ENCODE measurements at places on chromosomes 3 and 15.

DNA sequence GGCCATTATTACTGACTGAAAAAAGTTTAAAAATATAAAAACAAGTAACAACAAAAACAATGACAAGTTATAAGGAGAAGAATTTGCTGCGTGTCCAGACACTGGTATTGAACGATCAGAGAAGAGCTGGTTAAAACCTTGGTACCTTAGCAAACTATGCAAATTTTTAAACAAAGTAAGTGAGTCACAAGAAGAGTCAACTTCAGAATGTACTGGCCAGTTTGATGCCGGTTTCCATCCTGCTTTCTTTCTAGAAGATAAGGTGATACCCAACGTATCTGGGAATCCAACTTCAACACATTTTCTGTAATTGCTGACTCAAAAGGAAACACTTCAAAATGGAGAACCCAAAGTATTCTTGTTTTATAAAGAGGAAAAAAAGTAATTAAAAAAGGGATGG lies 49.8 kb downstream of the RUBCN start:
- no peak for DNase-seq

DNA sequence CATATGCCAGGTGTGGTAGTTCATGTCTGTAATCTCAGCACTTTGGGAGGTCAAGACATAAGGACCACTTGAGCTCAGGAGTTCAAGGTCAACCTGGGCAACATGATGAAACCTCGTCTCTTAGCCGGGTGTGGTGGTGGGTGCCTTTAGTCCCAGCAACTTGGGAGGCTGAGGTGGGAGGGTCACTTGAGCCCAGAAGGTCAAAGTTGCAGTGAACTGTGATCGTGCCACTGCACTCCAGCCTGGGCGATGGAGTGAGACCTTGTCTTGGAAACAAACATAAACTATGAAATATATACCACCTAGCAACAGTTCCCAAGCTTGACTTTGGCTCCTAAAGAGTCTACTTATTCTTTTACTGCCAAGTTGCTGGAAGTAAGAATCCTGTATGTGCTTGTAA lies 30.9 kb downstream of the UBE3A start:
- no peak for DNase-seq

GRCh38 chr3:36058404-36059030 lies 321.8 kb upstream of the STAC start:
- DNase-seq: no peak

- no peak for DNase-seq
These were observed 3.7 kb upstream of the ZNF609 start for GRCh38 chr15:64456634-64457108.

DNA sequence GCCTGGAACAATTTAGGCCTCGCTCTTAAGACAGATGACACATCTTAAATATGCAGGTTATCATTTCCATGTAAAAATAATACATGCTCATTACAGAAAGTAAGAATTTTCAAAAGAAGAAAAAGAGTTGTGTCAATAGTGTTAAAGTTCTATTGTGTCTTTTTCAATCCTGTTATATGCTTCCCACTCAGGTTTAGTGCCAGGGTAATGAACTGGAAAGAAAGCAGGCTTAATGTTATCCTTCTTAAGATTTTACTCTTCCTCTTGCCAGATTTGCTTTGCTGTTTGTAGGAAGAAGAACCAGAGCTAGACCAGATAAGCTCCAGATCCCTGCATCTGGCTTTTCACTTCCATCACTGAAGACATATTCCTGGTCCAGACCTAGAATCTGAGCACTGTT lies 128.6 kb downstream of the TPRG1 start:
- DNase-seq: no peak

DNA sequence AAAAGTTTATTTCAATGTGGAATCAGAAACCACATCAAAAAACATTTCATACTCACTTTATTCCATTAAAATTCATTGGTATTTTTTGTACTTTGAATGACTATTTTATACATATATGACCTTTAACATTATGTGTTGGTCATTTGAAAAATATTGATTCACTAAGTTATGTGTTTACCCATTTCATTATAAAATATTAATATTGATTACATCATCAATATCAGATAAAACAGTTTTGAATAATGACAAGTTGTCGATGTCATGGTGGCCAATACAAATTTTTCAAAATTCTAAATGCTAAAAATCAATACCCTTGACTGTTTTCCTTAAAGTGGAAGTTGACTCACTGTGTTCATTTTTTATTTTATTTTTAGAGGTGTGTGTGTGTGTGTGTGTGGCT lies 239.7 kb upstream of the ROBO1 start:
- DNase-seq: no peak

- DNase-seq: no peak
These were observed 127.0 kb downstream of the TPRG1 start for GRCh38 chr3:189298469-189299375.

DNA sequence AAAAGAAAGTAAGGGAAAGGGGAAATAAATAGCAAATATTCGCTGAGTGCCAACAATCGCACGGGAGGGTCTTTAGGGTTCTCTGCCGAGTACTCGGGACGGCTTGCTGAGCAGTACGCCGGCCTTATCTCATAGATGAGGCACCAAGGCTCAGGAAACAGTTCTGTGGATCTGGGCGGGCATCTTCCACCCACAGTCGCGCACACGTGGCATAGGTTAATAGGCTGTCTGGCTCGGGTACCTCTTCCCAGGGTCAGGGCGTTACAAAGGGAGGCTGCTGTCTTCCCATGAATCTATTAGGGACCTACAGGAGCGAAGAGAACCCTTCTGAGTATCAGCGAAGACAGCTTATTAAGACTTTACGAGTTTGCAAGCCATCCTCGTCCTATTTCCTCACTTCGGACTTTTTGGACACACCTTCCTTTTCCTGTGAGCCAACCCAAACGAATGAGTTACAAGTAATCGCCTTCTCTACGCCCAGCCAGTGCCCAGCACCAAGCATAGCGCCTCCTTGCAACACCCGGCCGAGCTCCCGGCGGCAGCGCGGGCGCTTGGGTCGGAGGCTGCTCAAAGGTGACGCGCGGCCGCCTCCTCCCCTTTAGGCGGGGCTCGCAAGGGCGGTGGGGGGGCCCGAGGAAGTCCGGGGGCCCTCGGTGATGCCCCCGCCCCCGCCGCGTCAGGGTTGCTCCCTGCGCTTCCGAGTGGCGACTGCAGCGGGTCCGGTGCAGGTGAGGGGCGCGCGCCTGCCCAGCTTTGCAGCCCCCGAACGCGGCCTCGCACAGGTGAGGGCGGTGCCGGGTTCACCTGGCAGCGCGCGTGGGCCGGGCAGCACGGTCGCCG lies at the start of gene MCTP2:
MCTP2 (plus strand) TSS at position 679 of the 840 bp plus-strand sequence. CDS start 66,705 bp downstream, outside the sequence.
- DNase-seq: peak; percentile 68

- DNase-seq: no peak
These were observed 207.4 kb downstream of the OPA1 start for GRCh38 chr3:193800138-193801043.

GRCh38 chr3:94561094-94561493 lies 498.2 kb downstream of the NSUN3 start:
- no peak for DNase-seq

GRCh38 chr15:63063877-63064409 lies 21.4 kb downstream of the TPM1 start:
- DNase-seq: no peak

GRCh38 chr15:72685925-72686794 lies at the start of the genes BBS4 and HIGD2B:
BBS4 (plus strand) TSS chr15:72686207; CDS start chr15:72686228, 21 bp downstream.
HIGD2B (minus strand) TSS chr15:72686182; CDS start chr15:72676374, 9,808 bp downstream.
- peak; percentile 74 for DNase-seq

DNA sequence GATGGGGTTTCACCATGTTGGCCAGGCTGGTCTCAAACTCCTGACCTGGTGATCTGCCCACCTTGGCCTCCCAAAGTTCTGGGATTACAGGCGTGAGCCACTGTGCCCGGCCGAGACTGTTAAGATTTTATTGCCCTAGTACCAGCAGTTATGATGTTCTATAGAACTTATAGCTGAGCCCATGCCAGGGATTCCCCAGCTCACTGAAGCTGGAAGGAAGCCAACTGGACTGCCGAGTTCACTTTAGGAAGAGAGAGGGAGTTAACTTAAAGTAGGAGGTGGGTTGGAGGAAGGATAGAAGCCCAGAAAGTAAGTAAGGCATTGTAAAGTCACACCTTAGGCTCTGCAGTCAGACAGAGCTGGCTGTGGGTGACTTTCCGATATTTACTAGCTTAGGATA lies 101.1 kb upstream of the BOC start:
- no peak for DNase-seq

DNA sequence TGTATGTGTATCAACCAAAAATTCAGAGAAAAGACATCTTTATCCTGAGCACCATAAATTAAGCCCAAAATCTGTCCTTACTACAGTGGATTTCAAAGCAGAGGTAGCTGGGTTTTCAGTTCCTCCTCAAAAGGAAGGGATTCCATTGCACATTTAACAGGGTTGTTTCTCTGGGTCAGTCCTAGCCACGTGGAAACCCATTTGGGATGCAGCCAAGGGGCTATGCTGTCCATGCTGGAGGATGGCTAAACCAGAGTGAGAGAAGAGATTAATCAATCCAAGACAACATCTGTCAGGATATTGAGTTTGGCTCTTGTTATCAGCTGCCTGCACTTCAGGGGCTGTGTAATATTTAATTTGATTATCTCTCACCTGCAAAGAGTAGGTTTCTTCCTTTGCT lies 28.1 kb downstream of the LSAMP start:
- no peak for DNase-seq

DNA sequence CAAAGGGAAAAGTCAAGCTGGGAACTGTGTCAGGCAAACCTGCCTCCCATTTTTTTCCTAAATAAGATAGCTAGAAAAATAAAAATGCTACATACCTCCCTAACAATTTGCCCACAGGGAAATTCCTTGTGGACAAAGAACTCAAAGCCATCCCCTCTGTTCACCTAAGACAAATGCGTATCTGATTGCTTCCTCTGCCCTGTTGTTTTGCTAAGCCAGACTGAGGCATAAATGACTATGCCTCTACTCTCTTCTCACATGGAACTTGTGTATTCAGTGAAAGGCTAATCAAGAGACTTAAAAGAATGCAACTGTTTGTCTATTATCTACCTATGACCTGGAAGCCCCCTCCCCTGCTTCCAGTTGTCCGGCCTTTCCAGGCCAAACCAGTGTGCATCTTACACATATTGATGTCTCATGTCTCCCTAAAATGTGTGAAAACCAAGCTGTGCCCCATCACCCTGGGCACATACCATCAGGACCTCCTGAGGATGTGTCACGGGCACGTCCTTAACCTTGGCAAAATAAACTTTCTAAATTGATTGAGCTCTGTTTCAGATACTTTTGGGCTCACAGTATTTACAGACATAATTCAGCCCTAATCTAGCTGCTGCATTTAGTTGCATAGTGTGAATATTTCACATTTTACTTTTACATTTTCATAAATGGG lies 15.8 kb downstream of the CHD2 start:
- DNase-seq: no peak

- DNase-seq: no peak
These were observed 2.7 kb downstream of the RPL22L1 start for GRCh38 chr3:170867143-170867937.

- DNase-seq: no peak
These were observed 759.4 kb downstream of the NSUN3 start for GRCh38 chr3:94822298-94822697.

GRCh38 chr15:64949383-64950186 lies 37.9 kb downstream of the ANKDD1A start:
- DNase-seq: no peak

DNA sequence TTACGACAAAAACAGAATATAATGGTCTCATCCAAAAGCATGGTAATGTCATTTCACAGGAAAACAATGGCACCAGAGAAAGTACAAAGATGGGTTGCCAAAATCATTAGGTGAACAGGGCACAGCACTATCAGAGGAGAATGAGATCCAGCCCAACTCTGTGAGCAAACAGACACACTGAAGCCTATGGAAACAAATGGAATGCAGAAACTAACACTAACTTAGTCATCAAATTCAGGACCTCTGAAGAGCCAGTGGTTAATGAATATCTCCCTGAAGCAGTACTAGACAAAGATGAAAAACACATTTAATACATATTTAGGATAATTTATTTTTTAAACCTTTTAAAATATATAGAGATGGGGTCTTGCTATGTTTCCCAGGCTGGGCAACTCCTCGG lies 14.6 kb upstream of the RPS17 start:
- no peak for DNase-seq

DNA sequence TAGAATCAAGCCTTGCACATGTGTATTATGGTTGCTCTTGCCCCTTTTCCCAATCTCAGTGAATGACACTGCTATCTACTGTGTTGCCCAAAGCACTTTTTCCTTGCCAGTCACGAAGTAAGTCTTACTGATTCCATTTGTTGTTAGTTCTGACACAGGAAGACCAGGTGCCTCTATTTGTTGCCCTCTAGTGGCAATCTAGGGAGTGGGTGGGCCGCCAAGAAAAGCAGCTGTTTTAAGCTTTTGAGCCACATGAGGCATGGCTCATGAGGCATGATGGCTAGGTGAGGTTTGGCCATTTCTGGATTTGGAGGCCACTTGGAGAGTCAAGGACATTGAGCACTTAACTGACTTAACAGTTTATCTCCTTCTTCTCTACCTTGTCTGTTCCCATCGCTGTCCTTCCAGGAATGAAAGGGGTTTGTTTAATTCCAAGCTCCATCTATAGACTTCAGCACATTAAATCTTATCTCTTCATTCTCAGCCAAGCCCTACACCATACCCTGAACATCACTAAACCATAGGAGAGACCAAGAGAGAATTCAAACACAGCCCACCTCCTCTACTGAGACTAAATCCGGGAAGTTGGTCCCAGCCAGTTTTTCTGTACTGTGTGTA lies 103.1 kb downstream of the HCN4 start:
- peak; percentile 10 for DNase-seq

DNA sequence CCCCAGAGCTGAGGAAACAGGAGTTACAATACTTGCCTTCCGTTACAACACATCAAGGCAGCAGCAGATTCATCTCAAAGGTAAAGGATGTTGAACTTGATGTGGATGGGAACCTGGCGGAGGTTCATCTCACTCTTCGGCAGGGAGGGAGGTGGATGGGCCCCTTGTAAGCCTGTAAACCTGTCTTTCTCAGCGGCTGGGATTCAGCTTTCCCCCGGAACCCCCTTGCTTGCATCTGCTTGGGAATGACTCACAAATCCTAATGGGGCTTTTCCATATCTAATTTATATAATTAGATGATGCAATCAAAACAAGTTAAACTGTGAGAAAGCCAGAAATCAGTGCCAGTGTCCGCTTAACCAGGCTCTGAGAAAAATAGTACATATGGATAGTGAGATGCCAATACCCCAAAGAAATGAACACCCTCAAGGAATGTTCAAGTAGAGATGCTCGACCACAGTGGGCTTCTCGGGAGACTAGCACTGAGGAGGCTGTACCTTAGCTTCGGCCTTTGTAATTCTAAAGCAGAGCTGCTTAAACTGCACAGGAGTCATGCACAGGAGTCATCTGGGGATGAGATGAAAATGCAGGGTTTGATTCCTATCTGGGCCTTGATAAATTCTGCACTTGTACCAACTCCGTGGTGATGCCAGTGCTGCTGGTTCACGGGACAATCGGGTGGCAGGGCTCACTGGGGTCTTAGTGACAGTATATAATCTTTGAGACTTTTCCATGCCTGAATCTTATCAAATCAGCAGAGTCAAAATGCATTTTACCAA lies 2.2 kb upstream of the FAM240A start:
- DNase-seq: no peak

DNA sequence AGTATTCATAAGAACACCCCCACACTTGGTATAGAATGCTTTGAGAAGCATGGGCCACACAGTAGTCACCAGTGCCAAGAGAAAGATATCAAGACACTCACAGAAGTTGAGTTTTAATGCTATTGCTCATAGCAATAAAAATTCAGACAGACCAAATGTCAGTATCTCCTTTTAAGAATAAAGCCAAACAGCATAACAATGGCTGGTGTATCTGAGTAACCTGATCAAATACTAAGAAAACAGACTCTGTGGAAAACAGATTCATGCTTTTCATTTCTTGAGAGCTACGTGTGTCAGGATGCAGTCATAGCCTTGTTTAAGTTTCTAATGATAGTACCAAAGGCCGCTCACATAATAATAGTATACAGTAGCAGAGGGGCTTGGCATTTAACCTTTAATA lies 778.5 kb downstream of the MECOM start:
- no peak for DNase-seq

- DNase-seq: no peak
These were observed 87.1 kb downstream of the ANO10 start for GRCh38 chr3:43534675-43535074.
